ENCODE measurements at places on chromosomes 12 and 14.
A peak's percentile ranks its signal among the peaks of the same experiment; 100 is the strongest.

- no peak for DNase-seq
These were observed 164.8 kb downstream of the SNAPC1 start for GRCh38 chr14:61927060-61927459.

GRCh38 chr14:63510538-63510937, 32.6 kb downstream of the PPP2R5E start:
- no peak for DNase-seq

GRCh38 chr14:64684091-64684490, 20.1 kb upstream of the PLEKHG3 start:
- DNase-seq = no peak

DNA sequence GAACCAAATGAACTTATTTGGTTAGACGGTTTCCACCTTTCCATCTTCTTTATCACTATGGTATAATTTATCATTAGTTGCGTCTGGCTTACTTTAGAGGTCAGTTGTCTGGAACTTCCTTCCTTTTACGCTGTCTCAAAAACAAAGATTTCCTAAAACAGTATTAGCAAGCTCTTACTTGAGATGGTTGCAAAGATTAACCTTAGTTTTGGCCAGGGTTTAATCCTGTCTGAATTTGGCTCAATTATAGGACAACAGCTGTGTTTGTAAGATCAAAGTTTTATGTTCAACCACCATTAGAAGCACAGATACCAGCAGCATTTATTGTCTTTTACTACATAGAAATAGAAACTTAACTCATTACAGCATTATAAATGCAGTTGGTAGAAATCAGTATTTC, 7.9 kb upstream of the WASHC3 start:
- DNase-seq = no peak

DNA sequence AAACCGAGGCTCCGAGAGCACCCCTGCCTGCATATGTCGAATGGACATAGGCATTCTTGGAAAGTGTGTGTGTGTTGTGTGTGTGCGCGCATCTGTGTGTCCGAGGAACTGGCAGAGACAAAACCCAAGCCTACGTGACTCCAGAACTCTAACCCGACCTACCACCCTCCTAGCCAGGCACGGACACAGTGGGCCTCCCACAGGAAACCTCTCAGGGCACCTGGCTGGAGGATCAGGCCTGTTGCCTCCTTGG, 556 bp upstream of the PGF start:
- DNase-seq = no peak

GRCh38 chr14:37142835-37143401, 29.5 kb downstream of the SLC25A21 start:
- no peak for DNase-seq

DNA sequence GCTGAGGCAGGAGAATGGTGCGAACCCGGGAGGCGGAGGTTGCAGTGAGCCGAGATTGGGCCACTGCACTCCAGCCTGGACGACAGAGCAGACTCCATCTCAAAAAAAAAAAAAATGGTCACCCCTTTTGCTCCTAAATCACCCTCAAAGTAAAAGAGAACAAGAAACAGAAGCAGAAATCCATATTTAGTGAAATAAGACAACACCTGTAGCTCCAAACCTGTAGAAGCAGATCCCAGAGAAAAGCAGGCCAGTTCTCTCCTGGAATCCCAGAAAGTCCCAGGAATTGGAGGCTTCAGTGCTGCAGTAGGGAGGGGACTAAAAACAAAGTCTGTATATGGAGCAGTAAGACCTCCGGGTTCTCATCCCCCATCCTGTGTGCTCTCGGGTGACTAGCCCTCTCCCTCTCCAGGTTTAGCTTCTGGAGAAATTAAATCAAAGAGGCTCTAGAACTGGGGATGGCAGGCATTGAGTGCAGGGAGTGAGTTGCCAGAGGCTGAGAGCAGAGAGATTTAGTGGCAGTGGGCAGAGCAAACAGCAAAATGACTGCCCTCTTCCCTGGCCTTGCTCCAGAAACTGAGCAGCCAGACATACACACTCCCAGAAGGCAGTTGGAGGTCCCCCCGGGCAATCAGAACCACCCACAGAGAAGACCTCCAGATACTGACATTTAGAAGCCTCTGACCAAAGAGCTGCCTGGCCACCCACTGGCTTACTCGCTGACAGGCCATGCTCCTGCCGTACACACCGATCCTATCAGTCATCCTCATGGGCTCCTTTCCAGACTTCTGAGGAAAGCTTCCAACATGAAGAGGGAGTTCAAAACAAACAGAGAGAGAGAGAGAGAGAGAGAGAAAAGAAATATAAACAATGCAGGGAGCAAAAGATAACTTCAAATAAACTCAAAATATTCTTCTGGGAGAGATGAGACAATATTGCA, 6.3 kb upstream of the MLXIP start:
- DNase-seq = no peak

DNA sequence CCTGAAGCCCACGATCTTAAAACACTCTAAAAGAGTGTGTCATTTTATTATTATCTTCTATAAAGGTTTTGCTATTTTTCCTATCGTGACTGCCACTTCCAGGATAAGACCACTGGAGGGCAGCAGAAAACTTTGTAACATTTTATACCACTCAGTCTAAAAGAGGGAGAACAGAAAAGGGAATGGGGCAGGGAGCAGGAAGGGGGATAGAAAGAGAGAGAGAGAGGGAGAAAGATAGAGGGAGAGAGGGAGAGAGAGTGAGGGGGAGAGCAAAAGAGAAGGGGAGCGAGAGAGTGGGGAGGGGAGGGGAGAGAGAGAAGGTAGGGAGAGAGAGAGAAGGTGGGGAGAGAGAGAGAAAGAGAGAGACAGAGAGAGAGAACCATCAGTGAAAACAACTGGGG, 2.0 kb upstream of the ART4 start:
- no peak for DNase-seq

GRCh38 chr12:19957308-19958125, 410.8 kb upstream of the PDE3A start:
- DNase-seq = no peak

DNA sequence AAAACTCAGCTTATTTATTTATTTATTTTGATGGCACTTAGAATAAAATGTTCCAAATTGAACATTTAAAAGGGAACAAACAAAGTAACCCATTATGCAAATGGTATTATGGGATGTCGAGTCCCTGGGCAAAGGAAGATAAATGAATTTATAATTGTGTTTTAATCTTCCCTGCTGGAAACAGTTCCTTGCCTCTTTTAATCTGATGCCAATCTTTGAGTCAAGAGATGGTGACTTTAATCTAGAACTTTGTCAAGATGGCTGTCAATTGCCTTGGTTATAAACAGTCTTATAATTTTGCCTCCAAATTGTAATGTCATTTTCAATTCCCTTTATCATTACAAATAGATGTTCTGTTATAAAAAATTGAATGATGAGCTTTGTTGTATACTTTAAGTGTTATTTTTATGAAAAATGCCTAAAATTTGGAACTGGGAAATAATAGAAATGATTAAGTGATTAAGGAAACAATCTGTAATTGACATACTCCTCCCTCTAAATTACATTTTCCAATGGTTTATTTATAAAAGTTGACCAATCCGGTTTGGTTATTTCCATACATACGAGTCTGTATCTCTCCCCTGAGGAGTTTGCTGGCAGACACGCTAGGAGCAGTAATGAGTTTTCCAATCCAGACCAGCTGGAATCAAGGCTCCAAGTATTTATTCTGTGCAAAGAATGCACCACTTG, 134.9 kb upstream of the FRMD6 start:
- DNase-seq = no peak

DNA sequence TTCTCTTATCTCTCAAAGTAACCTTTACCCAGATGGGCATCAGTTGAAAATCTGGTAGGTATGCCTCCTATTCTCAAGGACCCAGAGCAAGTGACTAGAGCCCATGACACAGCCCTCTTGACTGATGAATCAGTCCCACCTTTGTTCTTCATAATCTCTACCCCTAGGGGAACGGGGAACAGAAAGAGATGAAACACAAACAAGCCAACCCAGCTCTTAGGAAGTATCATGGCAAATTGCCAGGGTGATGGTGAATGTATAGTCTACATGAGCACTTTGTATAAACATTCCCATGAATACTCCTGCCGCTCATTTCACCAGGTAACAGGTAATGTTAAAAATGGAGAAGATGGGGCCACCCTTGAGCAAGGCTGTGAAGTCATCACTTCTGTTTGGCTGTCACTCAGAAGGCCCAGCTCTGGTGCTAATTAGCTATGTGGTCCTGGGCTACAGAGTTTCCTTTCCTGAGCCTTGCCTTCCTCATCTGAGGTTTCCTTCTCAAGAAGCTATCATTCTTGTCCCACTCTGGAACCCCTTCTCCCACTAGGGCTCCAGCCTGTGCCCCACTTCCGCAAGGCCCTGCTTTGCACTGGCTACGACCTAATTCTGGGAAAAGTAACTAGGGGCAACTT, 161.7 kb downstream of the ANO2 start:
- no peak for DNase-seq

DNA sequence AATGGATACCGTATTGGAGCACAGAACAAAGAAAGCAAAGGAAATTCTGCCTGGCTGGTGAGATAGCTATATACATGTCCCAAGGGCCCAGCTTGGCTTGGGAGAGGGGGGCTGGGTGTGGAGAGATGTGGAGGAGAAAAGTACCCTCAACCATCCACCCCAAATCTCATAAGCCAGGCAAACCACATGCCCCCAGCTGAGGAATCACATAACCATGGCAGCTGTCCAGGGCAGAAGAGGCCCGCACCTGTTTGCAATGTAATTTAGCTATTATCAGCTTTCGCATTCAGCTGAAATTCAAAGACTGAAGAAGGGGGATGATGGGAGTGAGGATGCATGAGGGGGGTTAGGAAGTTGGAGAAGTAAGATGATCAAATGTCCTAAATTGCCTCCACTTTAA, 196.1 kb downstream of the TBX5 start:
- peak; percentile 66 for DNase-seq

GRCh38 chr12:126353604-126354003, 1288.4 kb downstream of the AACS start:
- DNase-seq = no peak

DNA sequence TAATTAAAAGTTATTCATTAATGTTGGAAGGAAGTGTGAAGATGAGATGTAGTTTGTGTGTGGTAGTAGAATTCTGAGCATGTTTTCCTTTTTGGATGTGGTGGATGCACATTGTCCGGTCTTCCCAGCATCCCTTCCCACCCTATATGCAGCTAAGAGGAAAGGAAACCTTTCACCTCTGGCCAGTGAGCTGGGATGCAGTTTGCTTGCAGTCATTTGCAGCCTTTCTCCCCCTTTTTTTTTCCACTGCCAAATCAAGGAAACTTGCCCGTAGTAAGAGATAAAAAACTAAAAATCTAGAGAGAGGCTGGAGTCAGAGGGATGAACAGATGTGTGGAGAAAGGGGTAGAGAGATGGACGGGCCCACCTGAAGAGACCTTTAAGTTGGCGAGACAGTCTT, 72.5 kb upstream of the SLC38A2 start:
- DNase-seq = no peak

GRCh38 chr14:66444271-66444927, 41.8 kb upstream of the CCDC196 start:
- no peak for DNase-seq

DNA sequence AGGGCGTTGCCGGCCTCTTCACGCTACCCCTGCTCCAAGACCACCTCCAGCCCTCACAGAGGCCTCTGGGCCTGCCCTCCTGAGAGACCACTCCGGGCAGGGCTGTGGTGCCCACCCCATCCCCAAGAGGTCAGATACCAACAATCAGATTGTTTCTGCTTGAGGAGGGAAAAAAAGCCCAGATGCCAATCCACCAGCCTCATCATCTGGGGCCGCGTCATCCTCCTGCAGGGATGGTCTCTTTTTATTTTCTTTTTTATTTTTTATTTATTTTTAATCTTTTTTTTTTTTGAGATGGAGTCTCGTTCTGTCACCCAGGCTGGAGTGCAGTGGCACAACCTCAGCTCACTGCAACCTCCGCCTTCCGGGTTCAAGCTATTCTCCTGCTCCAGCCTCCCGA, 93.4 kb downstream of the FBXL14 start:
- no peak for DNase-seq

- no peak for DNase-seq
These were observed 169.7 kb upstream of the G2E3 start for GRCh38 chr14:30389134-30389876.

DNA sequence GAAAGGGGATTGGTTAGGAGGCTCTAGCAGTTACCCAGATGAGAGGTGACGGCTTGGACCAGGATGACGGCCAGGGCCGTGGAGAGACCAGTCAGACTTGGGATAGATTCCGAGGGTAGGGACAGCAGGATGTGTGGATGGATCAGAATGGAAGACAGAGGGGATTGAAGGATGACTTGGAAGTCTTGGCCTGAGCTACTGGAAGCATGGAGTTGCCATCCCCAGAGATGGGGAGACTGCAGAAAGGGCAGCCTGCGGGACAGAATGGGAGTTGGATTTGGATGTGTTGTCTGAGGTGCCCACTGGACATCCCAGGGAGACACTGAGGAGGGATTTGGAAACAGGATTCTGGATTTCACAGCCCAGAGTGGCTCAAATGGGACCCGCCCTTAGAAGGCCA, 102.3 kb downstream of the CALM1 start:
- DNase-seq = no peak

GRCh38 chr14:91911474-91912032, 35.9 kb downstream of the FBLN5 start:
- no peak for DNase-seq
